ENCODE measurements at places on chromosomes 6 and 20.

GRCh38 chr20:49356676-49357075 lies 78.8 kb upstream of the ZNFX1 start:
- DNase-seq: no peak

DNA sequence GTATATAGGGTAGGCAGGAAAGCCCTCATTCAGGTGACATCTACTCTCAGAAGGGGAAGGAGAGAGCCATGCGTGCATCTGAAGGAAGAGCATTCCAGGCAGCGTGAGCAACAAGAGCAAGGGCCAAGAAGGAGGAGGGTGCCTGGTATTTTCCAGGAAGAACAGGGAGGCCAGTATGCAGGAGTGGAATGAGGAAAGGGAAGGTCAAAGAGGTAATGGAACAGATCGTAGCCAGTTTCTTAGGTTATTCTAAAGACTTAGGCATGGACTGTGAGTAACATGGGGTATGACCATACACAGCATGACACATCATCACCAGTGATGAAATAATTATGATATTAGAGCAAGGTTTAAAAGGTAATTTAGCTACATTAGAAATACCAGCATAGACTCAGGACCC lies 24.1 kb downstream of the ALDH8A1 start:
- DNase-seq: no peak

GRCh38 chr6:128305976-128306375 lies 214.4 kb downstream of the PTPRK start:
- no peak for DNase-seq

DNA sequence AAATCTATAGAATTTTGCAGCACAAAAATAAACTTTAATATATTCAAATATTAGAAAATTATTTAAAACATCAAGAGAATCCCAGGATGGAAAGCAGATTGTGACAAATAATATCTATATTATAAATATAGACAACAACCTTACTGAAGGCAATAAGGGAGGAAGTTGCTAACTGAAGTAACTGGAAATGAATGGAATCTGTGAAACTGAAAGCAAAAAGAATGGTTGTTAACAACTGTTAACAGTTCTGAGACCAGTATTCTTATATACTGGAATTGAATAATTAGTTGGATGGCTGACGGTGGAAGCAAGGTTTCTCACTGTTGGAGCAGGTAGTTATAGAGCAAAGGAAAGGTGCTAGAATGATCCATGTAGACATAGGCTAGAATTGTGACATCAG lies 220.4 kb downstream of the PLCB1 start:
- no peak for DNase-seq

GRCh38 chr6:36548401-36548743 lies 1.1 kb upstream of the STK38 start:
- no peak for DNase-seq

DNA sequence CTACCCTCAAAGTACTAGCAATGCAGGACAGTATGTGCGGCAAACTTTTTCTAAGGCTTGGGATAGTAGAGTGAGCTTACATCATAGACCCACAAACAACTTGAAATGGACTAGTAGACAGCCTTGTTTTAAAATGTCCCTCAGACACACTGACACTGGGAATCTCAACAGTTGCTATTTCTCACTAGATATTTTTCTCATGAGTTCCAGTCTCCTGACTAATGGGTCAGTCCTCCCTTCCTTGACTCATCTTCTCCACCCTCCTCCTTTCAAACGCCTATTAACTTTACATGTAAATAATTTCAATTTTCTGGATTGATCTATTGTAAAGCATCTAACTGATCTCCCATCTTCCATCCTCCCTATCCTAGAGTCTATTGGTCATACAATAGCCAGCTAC lies 308.3 kb upstream of the PREP start:
- DNase-seq: no peak

GRCh38 chr6:163667372-163668060 lies 253.0 kb downstream of the QKI start:
- DNase-seq: no peak

DNA sequence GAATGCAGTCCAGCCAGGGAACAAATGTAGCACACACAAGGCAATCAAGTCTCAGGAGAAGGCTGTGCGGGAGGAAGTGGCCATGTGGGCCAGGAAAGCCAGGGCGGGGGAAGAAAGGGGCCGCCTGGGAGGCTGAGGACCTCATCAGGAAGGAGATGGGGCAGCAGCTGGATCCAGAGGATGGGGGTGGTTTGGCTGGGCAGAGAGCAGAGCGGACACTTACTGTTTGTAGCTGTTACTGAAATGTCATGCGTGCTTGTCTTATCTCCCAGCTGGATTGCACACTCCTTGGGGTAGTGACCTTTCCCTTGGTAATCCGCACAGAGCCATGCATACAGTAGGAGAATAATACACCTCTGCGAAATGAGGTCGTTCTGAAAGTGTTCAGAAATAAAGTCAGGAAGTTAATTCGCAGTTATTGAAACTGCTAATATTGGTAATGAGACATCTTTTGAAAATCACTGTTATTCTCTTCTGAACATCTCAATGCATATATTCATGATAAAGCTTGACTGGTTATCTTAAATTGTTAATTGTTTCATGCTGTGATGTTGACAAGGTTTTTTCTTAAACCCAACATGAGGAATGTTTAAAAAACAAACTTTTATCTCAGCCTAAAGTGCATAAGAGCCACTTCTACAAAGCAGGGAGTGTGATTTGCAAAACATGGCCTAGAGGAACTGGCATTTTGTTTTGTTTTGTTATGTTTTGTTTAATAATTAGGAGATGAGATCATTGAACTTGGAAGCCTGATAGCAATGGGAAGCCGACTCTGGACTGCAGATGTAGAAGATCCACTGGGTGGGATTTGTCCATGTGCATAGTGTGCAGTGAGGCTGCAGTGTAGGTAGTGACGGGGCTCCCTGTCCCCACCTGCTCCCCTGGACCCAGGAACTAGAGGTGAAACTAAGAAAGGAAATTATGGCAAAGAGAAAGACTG lies 18.0 kb upstream of the MAP3K4 start:
- no peak for DNase-seq

GRCh38 chr6:136012943-136013342 lies 161.4 kb downstream of the PDE7B start:
- DNase-seq: no peak

- DNase-seq: no peak
These were observed 168.0 kb upstream of the PHACTR1 start for GRCh38 chr6:12548526-12548925.

- no peak for DNase-seq
These were observed 949 bp downstream of the TXLNB start for GRCh38 chr6:139290787-139291311.

DNA sequence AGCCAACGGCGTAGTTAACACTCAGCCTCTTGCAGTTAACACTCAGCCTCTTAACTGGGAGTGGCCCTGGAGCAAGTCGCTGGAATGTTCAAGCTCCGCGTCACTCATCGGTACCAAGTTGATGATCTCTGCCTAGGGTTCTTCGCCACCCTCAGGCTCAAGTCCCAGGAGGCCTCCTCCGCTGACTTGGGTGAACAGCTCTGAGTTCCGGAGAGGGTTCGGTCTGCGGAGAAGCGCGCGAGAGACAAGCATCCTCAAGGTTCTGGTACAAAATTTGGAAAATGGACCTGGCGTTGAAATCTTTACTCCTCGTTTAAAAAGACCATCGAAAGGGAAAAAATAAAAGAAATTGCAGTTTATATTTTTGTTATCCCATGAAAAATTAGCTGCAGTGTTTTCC lies 876 bp upstream of the DSP start:
- no peak for DNase-seq
